ENCODE measurements at places on chromosomes 11 and 22. TPM values are rescaled to one million over a fixed set of nuclear protein-coding genes. Genes with fewer than 3 reads are reported as not detected.

DNA sequence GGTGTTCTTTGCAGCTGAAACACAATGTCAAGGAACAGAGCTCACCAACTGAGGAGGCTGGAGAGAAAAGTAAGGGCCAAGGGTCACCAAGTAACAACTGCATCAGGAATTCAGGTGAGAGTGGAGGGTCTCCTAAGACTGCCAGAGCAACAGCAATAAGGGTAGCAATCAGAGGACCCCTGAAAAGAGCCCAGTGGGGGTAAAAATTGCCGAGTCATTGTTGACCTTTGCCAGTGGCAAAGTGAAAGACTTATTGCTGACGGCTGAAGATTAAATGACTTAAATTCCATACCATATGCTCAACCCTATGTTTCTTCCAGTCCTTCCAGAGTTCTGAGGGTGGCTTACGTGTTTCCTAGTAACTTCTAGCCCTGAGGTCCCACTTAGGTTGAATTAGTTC, 51.9 kb upstream of the ARHGAP42 start:
- DNase-seq: no peak

DNA sequence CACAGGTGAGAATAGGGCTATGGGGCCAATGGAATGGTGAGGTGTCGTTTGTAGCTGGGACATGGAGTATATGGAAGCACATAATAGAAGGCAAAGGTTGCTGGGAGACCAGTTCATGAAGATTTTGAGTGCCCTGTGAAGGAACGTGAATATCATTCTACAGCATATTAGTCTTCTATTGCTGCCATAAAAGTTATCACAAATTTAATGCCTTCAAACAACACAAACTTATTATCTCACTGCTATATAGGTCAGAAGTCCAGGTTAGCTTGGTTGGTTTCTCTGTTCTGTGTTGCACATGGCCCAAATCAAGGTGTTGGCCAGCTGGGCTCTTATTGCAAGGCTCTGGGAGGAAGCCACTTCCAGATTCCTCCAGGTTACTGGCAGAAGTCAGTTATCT, 110.6 kb downstream of the SYN3 start:
- no peak for DNase-seq

DNA sequence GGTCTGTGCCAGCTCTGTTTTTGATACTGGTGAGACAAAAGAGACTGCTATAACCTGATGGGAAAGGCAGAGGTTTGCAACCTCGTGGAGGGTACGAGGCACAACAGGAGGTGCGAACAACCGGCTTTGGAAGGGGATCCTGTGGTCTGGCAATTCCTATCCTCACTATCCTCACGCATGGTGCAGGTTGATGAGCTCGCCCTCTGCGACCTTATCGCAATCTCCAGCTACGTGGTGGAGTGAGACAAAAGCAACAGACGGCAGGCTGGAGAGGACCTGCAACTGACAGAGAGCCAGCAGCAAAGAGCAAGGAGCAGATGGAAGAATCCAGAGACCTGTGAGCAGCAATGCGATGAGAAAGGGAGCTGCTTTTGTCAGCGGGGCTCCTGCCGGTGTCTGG, 47.3 kb upstream of the TSKU start:
- DNase-seq: no peak

DNA sequence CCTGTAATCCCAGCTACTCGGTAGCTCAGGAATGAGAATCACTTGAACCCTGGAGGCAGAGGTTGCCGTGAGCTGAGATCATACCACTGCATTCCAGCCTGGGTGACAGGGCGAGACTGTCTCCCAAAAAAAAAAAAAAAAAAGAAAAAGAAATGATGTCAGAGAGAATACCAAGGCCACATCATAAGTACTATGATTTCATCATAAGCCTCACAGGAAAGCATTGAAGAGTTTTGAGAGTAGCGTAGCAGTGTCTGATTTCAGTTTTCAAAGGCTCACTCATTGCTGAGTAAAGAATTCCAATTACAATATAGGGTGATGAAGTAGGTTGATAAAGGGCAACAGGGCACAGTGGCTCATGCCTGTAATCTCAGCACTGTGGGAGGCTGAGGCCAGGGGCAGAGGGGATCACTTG, 88.8 kb downstream of the MRTFA start:
- DNase-seq: no peak

GRCh38 chr11:17972987-17973386, 39.9 kb downstream of the SERGEF start:
- DNase-seq: peak; percentile 51

Gene LINC01488
- polyA plus RNA-seq: 0.06 TPM

GRCh38 chr11:118896921-118897591, 13.4 kb downstream of the CXCR5 start:
- no peak for DNase-seq

DNA sequence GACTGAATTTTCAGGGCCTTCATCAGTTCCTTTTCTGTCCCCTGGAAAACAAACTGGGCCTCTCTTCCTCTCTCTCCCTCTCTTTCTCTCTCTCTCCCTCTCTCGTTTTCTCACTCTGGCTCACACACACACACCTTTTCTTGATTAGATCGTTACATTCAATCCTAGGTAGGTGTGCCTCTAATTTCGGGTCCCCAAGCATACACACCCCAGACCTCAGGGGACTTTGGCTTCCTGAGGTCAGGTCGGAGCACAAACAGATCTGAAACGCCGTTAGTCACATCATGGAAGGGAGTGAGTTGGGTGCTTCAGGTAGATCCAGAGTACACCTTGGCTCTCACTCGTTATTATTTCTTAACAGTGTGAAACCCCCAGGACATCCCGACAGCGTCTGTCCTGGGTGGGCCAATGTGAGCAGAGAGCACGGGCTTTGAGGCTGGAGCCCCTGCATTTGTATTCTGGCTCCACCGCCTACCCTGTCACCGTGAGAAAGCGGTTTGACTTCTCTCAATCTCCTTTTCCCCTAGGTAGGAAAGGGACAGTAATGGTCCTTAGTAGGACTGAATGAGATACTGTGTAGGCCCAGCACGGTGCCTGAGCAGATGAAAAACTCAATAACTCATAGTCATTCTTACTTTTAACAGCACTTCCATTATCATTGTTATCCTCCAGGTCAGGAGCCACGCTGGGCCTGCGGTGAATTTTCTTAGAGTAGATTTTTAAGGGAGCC, 37.3 kb upstream of the POU2AF1 start:
- no peak for DNase-seq

GRCh38 chr11:70220920-70221319, 17.8 kb downstream of the FADD start:
- DNase-seq: no peak

Gene NARS2
- 35.5 TPM for polyA plus RNA-seq

DNA sequence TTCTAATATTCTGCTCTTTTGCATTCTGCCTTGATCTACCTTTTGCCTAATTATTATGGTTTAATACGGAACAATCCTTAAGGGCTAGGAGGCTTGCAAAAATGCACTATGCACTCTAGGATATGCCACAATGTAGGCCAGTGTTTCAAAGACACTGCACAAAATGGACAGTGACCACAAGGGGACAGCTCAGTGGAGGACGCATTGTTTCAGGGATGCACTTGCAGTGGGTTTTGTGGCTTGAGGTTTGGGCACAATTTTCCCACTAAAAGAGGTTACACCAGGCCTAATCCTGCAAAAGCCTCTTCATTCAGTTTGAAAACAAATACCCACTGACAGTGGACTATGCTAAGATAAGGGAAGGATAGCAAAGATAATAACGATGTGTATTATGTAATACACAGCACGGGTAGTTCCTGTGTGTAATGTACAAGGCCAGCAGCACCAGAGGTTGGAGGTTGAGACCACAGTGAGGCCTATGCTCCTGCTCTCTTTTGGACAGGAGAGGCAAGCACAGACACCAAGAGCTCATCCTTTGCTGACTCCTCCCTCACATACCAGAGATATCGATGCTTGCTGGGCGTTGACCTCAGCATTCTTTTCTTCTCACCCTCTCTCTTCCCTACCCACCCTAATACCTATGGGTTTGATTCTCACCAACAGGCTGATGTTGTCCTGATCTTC, 12.7 kb downstream of the MAP6 start:
- DNase-seq: no peak

GRCh38 chr11:69205743-69206612, 50.2 kb downstream of the SMIM38 start:
- no peak for DNase-seq

Gene MORC2
- polyA plus RNA-seq: 34.7 TPM

- DNase-seq: no peak
Observed at GRCh38 chr22:34592123-34592740, 473.7 kb upstream of the ISX start.

Gene MFNG
- 22.0 TPM for polyA plus RNA-seq

DNA sequence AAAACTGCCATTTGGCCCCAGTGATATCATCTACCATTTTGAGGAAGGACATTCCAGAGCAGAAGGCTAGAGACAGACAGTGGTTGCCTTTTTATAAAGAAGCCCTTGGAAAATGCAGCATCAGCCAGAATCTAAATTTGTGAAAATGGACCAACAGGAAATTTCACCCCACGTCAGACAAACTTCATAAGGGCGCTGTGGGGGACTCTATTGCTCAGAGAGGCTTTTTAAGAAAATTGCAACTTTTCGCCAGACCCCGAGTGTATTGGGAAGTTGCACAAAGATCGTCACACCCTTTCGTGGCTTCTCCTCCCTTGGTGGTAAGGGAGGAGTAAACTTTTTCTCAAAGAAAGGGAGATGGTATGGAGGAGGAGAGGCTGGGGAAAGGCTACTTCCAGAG, 12.3 kb upstream of the ALX4 start:
- DNase-seq: no peak

- DNase-seq: no peak
Observed at GRCh38 chr11:59997800-59998199, 19.2 kb upstream of the OOSP4B start.

DNA sequence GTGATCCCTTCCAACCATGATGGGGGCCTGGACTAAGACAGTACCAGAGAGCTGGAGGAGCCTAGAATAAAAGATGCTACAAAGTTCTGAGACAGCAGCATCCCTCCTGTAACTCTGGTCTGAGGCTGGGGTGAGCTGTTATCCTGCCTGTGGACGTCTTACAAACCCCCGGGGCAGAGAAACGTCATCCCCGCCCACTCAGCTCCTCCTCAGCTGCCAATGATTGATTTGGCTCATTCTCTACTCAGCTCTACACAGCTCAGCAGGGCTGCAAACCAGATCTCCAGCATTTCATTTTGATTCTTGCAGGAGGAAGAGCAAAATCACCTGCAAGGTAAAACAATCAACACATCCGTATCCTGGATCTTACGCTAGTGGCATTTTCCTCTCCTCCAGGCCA, 55.5 kb downstream of the CSNK2A3 start:
- DNase-seq: no peak

DNA sequence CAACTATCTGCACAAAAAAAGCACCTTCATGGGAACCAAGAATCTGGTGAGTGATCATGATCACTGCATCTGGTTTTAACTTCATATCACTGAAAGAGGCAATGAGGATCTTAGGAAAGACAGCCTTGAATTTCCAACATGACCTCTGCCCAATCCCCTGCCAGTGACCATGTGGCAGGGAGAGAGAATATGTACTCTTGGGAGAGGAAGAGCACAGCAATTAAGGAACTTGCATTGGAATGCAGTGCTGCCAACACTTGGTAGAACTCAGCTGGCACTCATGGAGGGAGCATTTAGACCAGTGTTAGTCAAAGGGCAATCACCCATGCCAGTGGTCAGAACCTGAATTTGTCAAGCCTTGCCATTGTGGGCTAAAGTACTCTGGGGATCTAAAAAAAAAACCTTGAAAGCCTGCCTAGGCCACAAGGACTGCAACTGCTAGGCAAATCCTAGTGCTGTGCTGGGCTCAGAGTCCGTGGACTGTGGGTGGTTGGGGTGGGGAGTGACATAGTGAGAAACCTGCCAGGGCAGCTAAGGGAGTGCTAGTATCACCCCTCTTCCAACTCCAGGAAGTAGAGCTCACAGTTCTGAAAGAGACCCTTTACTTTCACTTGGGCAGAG, 23.1 kb downstream of the JRKL start:
- no peak for DNase-seq

- DNase-seq: no peak
Observed at GRCh38 chr11:92211576-92212167, 12.9 kb upstream of the FAT3 start.

Gene OR51E2
- 0.18 TPM for polyA plus RNA-seq

DNA sequence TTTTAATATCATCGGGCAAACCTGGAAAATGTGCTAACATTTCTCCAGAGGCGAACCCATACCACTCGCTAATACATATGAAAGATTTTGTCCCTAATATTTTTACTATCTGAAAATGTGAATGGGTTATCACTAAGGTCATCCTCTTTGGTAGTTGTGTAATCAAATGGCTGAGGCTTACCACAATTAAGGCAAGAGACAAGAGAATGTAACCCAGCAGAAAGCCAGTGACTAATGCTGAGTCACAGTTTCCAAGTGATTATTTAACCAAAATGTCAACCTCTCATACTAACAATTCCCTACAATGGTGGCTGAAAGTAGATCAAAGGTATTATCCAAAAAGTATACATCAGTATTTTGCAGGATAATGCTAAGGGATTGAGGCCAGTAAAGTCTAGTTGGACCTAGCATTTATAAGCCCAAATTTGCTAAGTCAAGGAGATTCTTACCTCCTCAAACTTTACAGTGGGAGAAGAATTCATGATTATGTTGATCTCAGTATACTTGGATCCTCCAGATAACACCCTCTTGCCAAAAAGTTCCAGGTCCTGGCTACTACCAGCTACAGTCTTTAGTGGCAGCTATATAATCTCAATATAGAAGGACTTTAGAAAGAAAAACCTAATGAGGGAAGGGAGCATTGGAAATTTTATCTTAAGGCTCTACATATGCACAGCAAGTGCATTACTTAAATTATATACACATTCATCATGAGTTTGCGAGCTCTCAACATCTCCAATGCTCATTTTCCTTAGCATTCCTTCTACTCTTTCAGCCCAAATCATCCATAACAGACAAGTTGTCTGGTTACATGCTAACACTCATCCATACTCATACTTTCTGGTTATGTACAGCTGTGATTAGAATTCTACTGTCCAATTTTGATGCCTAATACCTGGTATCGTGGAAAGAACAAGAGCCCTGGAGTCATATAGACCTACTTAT, 25.4 kb downstream of the SIK3 start:
- no peak for DNase-seq

DNA sequence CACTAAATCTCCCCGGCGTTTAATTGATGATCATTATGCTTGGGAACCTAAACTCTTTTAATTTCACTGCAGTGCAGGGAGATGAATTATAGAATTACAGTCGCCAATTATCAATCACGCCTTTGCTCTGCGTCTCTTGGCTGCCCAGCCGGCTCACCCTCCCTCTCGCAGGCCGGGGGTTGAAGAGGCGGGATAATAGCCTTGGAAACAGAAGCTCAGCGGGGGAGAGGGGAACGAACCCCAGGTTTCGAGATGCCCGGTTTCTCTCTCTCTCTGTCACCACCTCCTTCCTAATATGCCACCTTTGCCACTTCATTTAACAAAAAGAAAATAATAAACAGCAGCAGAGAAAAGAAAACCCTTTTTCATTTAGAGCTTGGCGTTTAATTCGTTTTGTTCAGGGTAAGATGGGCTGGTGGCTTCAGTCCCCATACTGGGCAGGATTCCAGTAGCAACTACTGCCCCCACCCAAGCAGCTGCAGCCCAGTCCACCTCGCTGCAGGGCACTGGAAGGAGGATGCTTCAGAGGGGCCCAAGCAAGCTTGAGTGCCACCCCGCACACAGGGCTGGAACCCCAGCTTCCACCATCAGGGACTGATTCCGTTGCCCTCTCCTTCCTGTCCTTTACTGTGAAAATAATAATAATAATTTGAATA, 271.7 kb downstream of the BUD13 start:
- DNase-seq: no peak

Data from left lung (tissue), 14 donors.